ENCODE measurements at places on chromosomes 16 and 17. TPM values are rescaled to one million over a fixed set of nuclear protein-coding genes. Genes with fewer than 3 reads are reported as not detected.

DNA sequence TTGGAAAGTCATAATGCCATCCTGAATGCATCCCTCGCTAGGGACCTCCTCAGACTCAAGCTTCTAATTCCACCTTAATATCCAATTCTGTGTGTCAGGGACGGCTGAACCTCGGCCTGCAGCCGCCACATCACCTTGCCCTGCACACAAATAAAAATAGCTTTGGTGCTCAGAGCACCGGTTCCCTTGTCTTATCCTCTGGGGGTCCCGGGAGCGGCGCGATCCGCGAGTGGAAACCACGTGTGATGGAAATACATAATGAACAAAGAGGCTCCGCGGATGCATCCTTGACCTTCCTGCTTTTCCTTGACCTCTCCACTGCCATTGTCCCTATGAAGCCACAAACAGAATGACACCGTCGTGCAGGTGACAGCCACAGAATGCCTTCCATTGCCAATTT lies 143.4 kb downstream of the ZNF423 start:
- DNase-seq = no peak

GRCh38 chr17:45222289-45222995 lies 757 bp downstream of the FMNL1 start:
- no peak for DNase-seq

DNA sequence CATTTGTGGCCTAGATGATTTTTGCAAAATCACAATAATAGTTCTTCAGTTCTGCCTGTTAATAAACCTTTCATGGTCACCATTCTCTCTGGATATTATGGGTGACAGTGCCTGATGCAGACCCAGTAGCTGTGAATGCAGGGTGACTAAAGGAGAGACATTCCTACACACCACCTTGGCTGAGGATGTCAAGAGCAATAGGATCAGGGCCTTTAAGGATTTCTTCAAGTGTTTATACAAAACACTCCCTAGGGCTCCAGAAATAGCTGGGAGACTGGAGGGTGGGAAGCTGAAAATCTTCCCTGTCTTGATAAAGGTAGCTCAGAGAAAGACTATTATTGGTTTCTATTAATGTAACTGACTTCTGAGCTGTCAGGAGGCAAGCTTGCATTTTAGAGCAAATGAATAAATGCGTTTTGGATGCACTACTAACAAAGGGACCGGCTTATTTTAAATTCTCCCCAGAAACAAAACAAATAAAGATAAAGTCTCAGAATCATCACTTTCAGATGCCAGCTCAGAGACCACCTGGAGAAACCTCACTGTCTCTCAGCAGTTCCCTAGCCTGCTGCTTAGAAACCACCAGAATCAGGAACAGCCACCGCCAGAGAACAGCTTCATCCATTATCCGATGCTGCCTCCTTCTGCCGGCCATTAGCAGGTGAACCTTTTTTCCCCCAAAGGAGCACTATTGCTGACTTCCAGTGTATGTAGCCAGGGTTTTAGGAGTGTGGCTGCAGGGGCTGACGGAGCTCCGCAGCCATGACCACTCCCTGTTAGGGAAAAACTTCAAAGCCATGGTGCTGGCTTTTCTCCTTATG lies 171.4 kb upstream of the DYNLRB2 start:
- no peak for DNase-seq

DNA sequence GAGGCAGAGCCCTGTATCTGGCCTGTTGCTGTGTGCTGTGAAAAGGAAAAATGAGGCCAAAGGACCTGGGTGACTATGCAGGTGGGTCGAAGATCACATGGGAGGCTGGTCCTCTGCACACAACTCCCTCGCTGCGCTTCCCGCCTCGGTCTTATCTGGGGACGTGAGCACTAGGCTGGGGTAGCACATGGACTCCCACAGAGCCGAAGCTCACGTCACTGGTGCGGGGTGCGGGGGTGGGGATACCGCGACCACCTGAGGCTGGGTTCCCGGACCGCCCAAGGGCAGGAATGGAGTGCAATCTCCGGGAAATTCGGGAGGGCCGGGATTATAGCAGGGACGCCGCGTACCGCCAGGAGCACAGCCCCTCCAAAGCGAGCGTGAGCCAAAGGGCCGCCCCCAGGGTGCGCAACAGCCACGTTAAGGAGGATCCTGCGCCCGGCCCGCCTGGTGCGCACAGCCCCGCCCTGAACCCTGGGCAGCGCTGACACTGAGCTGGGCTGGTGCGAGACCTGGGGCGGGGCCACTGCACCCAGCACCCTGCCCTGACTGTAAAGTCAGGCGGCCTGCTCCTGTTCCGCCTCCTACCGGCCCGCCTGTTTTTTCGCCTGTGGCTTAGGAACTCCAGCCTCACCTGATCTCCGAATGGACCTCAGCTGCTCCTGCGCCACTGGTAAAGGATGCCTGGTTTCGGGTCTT lies 4.8 kb downstream of the MT1A start:
- DNase-seq = peak; percentile 60

GRCh38 chr17:42845918-42846593 lies 1.7 kb downstream of the AOC2 start:
- DNase-seq = no peak

DNA sequence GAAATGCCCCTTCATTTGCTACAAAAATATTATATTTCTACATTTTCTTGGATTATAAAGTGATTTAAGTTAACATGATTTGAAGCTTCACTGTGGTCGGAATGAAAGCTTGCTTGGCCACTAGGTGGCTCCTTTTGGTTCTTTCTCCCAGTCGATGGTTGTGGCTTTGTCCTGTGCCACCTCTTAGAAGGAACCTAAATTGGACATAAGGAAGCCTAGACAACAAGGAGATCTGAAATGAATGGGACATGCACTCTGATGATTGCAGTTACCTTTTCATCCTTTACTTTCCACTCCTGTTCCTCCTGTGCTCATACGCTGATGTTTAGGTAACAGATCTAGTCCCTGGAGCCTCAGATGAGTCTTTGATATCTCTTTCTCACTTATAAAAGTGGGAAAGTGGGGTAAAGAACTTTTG lies 39.2 kb downstream of the FTO start:
- DNase-seq = no peak

DNA sequence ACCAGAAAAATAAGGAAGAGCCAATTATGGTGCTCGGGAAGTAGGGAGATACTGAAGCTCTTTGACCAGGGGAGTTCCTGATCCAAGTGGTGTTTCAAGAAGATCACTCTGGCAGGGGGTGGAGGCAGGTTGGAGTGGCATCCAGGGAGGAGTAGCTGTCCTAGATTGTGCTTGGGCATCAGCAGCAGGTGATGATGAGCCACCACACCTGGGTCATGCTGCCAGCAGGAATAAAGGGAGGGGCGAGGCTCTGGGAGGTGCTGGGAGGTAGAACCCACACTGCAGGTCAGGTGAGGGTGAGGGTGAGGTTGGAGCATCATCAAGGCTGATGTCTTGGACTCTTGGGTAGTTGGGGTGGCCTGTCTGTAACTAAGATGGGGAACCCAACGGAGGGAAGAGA lies 35.4 kb upstream of the ADGRG1 start:
- no peak for DNase-seq

DNA sequence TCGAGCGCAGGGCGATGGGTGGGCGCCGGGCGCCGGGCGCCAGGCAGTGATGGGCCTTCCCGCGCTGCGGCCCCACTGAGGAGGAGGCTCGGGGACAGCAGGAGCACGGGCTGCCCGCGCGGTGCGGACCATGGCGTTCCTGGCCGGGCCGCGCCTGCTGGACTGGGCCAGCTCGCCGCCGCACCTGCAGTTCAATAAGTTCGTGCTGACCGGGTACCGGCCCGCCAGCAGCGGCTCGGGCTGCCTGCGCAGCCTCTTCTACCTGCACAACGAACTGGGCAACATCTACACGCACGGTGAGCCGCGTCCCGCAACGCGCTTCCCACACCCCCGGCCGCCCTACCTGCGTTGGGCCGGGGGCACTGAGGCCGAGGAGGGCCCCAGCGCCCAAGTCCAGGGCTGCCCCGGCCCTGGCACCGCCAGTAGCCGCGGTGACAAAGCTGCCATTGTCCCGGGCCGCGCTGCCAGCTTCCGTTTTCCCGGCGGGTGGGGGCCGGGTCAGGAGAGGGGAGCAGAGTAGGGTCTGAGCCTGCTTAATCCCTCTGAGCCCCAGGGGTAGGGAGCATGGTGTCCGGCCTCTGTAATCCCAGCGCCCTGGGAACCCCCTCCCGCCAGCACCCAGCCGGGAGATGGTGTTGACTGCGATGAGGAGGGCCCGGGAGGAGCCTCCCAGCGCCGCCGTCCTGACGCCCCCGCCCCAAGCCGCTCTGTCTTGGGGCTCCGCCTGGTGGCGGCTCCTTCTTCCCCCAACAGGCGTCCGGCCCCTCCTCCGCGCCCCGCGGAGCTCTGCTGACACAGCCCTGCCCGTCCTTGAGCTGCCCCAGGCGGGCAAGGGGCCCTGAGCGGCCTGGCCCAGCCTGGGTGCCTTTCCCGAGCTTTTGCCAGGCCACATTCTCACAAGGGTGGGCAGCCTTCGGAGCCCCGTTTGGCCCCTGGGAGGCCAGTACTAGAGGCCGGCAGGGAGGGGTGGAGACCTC lies 685 bp downstream of the PAQR4 start:
- no peak for DNase-seq

- DNase-seq = no peak
Measured at GRCh38 chr16:57149391-57149790, 36.4 kb downstream of the PSME3IP1 start.

- DNase-seq = no peak
Measured at GRCh38 chr17:80899402-80900268, 92.0 kb upstream of the CHMP6 start.

- no peak for DNase-seq
Measured at GRCh38 chr16:84917492-84917891, 93.8 kb downstream of the ZDHHC7 start.

DNA sequence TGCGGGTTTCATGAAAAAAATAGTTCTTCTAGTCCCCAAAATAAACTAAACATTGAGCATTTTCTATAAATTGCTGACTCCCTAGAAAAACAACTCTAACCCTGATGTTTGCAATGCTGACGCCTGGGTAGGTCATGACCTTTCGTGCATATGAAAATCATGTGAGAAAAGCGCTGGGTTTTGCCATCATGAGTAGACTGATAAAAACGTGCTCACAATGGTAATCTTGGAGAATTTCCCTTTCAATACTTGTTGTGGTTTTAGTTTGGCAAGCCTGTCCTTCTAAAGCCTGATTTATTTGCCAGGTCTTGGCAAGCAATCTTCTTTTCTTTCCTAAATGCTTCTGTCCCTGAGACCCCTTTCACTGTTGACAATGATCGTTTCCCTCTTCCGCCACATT lies 4.0 kb upstream of the CLEC10A start:
- no peak for DNase-seq

- no peak for DNase-seq
Measured at GRCh38 chr17:44983563-44983962, 15.5 kb upstream of the C1QL1 start.

- DNase-seq = no peak
Measured at GRCh38 chr16:85678821-85679220, 9.9 kb downstream of the GINS2 start.

- DNase-seq = no peak
Measured at GRCh38 chr17:31467502-31468256, 76.2 kb downstream of the RAB11FIP4 start.

GRCh38 chr17:18300725-18301480 lies 13.9 kb downstream of the TOP3A start:
- no peak for DNase-seq

CDT1 gene
- total RNA-seq = not detected

PERCC1 gene
- not detected for total RNA-seq

DPEP3 gene
- total RNA-seq = not detected

BIRC5 gene
- total RNA-seq = 0.14 TPM

All from thoracic aorta (tissue), 2 donors.